Keratinocyte (primary cell): ENCODE measurements at places on chromosomes 11 and 22. TPM values are rescaled to one million over a fixed set of nuclear protein-coding genes. Genes with fewer than 3 reads are reported as not detected.

DNA sequence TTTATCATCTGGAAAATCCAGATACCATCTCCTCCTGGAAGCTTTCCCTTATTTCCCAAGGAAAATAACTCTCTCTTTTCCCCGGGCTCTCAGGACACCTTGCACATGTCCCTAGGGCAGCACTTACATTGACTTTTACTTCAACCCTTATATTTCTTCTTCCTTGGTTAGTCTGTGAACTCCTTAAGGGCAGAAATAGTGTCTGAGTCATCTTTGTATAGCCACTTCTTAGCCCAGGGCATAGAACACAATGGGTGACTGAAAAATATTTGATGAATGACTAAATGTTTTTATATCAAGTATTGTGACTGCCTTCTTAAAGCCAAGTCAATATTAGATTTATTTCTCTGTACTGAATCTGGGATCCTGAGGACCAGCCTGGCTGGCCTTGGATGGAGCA, 45.4 kb upstream of the MYOD1 start:
- no peaks in the 10 kb centered on the region for H3K36me3 ChIP-seq
- H3K4me3 ChIP-seq = no peak overlapping the region
- no peaks in the 10 kb centered on the region for H3K4me1 ChIP-seq

GRCh38 chr22:29641042-29641699, 37.7 kb downstream of the NF2 start:
- peaks cover 23% of the 10 kb centered on the region for H3K36me3 ChIP-seq
- H3K27me3 ChIP-seq = no peaks in the 10 kb centered on the region
- no peak overlapping the region for H3K4me3 ChIP-seq
- H3K4me1 ChIP-seq = no peaks in the 10 kb centered on the region
- H3K27ac ChIP-seq = no peak overlapping the region

DUSP8 gene
- polyA plus RNA-seq = 0.58 to 1.7 TPM (median 1.3 TPM) in 3 replicates

NNMT gene
- 0.13 to 0.58 TPM (median 0.16 TPM) in 3 replicates for polyA plus RNA-seq
